ENCODE measurements at places on chromosomes 5 and 9. TPM values are rescaled to one million over a fixed set of nuclear protein-coding genes. Genes with fewer than 3 reads are reported as not detected.

The TLX3 gene
- total RNA-seq: not detected

The KIAA1958 gene
- 1.7 TPM for total RNA-seq

The IFNK gene
- total RNA-seq: not detected

The FGD3 gene
- not detected for total RNA-seq

The RGS7BP gene
- total RNA-seq: not detected

The PCDHB5 gene
- 0.14 TPM for total RNA-seq

The NUTM2G gene
- not detected for total RNA-seq

The TAF11L5 gene
- not detected for total RNA-seq

The LCN1 gene
- not detected for total RNA-seq

Data from placental pericyte (primary cell).